ENCODE measurements at places on chromosomes 1 and 21.

GRCh38 chr1:95035536-95035935 lies 37.2 kb downstream of the ALG14 start:
- no peak for DNase-seq

- no peak for DNase-seq
Measured at GRCh38 chr1:27961646-27962221, 2.0 kb downstream of the XKR8 start.

- no peak for DNase-seq
Measured at GRCh38 chr1:162950187-162950586, 89.2 kb upstream of the CCDC190 start.

DNA sequence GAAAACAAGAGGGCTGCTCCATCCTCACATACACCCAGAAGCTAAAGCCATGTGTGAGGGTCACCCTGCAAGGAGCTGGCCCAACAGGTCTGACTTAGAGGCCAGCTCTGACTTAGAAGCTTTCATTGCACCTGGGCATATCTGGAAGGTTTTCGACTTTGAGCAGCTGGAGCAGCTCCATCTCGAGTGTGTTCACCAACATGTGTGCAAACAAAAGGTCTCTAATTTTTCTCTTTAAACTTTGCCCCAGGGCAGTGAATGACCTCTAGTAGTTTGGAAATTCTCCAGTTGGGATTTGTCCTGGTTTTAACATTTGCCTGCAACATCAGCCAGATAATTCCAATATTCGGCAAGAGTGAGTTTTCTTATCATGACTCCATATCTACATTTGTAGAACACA lies 108.3 kb downstream of the TNR start:
- no peak for DNase-seq

Measured in NCI-H2227 treated with DMSO at 0.1 percent for 48 hours (cell line).